Activated CD4-positive, alpha-beta T cell treated with anti-CD3 and anti-CD28 coated beads for 48 hours (primary cell): ENCODE measurements at places on chromosomes 5 and 9.

DNA sequence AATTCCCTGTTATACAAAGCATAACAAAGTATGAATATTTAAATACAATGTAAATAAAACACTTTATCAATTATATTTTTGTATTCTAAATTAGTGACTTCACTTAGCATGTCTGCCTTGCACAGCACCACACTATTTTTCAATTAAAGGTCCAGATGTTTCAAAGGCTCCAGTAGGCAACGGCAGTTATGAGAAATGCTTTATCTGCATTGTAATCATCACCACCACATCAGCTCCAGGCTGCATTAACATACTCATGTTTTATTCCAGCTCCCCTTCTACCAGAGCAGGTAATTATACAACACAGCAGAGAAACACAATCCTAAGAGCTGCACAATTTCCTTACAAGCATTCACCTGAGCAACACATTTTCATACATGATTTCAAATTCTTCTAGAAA is 102.8 kb downstream of the MAPKAP1 start:
- no peak for DNase-seq

GRCh38 chr9:75365196-75365595 is 276.9 kb downstream of the OSTF1 start:
- no peak for DNase-seq

GRCh38 chr5:108271127-108271526 is 110.8 kb downstream of the FBXL17 start:
- no peak for DNase-seq

DNA sequence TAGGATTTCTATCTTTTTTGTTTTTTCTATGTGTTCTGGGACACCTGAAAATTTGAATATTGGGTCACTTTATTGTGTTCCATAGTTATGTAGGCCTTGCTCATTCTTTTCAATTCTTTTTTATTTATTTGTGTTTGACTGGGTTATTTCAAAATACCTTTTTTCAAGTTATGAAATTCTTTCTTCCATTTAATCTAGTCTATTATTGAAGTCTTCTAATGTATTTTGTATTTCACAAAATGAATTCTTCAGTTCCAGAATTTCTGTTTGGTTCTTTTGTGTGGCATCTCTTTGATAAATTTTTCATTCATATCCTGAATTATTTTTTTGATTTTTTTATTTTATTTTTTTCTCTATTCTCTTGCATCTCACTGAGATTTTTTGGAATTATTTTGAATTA is 628.8 kb downstream of the NR2F1-AS1 start:
- no peak for DNase-seq

DNA sequence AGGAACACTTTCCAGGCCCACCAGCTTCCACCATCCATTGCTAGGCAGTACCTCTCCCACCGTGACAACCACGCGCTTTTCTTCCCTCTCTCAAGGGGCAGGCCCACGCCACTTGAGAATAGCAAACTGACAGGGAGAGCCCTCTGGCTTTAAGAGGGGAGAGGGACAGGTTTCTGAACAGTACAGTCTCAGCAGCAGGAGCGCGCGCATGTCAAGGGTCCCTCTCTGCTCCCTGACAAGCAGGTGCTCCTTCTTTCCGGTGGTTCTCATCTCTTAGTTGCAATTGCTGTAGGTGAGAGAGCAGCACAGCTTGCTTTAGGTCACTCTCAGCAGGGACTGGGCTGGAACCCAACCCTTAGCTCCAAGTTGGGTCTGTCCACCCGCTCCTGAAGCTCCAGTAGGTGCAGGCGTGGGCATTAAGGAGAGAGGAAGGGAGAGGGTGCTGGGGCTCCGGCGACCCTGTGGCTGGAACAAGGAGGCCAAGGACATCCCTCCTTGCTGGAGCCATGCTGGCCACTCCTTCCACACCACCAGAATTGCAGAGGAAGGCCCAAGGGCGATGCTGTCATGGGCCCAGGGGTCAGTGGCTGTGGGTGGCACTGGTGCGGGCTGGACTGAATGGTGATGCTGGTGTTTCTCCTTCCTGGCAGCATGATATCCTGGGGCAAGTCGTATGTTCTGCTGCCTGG is 9.0 kb upstream of the PHF2 start:
- DNase-seq: no peak

GRCh38 chr5:175452166-175452565 is 8.2 kb upstream of the DRD1 start:
- DNase-seq: no peak
